ENCODE measurements at places on chromosomes 4 and X. TPM values are rescaled to one million over a fixed set of nuclear protein-coding genes. Genes with fewer than 3 reads are reported as not detected.

- H3K4me1 ChIP-seq = no peaks in the 10 kb centered on the region
- H3K27me3 ChIP-seq = no peaks in the 10 kb centered on the region
- H3K4me3 ChIP-seq = no peak overlapping the region
- no peak for DNase-seq
- H3K27ac ChIP-seq = no peak overlapping the region
- no peaks in the 10 kb centered on the region for H3K36me3 ChIP-seq
These were observed 30.4 kb downstream of the NHS start for GRCh38 chrX:17405225-17405969.

GRCh38 chr4:127623797-127624083 lies 9.0 kb upstream of the INTU start:
- peaks cover 5% of the 10 kb centered on the region for H3K27me3 ChIP-seq
- peaks cover 7% of the 10 kb centered on the region for H3K4me1 ChIP-seq
- H3K27ac ChIP-seq = peak overlapping the region; percentile 61
- H3K36me3 ChIP-seq = no peaks in the 10 kb centered on the region
- H3K4me3 ChIP-seq = peak overlapping the region; percentile 53

DNA sequence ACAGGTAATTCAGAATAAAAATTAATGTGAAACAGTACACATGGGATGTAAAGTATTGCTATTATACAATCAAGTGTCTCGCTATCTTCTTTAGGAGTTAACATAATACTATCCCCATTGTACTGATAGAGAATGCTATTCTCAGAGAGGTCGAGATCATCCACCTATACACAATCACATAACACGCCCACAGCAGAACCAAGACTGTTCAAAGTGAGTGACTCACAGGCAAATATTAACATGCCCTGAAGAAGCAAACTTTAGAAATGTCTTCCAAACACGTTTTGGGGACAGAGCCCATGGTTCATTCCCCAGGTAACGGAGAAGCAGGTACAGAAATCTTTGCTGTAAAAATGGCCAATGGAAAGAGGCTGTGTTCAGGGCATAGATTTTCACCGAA lies 50.1 kb upstream of the PHKA2 start:
- no peaks in the 10 kb centered on the region for H3K27me3 ChIP-seq
- H3K4me3 ChIP-seq = no peak overlapping the region
- no peaks in the 10 kb centered on the region for H3K4me1 ChIP-seq
- H3K36me3 ChIP-seq = no peaks in the 10 kb centered on the region
- H3K27ac ChIP-seq = no peak overlapping the region

GRCh38 chr4:25803720-25804225 lies 59.0 kb downstream of the SEL1L3 start:
- DNase-seq = no peak
- no peaks in the 10 kb centered on the region for H3K4me1 ChIP-seq
- H3K36me3 ChIP-seq = no peaks in the 10 kb centered on the region
- H3K27me3 ChIP-seq = no peaks in the 10 kb centered on the region

GRCh38 chr4:104826171-104826570 lies 320.5 kb upstream of the TET2 start:
- H3K36me3 ChIP-seq = no peaks in the 10 kb centered on the region
- no peak overlapping the region for H3K27ac ChIP-seq
- no peaks in the 10 kb centered on the region for H3K4me1 ChIP-seq
- H3K4me3 ChIP-seq = no peak overlapping the region

DNA sequence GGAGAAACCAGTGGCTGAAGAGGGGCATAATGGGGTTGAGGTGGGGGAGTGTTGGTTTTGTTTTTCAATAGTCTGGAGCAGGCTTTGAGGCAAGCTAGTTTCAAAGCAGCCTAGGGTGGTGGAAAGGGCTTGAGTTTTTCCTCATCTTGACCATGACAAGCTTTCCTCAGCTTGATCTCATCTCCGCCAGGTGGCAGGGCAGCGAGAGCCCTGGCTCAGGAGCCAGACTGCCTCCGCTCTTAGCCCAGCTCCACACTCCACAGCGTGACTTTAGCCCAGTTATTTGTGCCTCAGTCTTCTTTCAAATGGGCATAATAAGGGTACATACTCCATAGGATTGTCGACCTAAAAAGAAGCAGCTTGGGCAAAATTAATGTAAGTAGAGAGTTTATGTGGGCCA lies 29.9 kb upstream of the SOWAHD start:
- no peaks in the 10 kb centered on the region for H3K4me1 ChIP-seq
- H3K27ac ChIP-seq = no peak overlapping the region
- DNase-seq = no peak
- H3K27me3 ChIP-seq = no peaks in the 10 kb centered on the region
- no peak overlapping the region for H3K4me3 ChIP-seq
- no peaks in the 10 kb centered on the region for H3K36me3 ChIP-seq

DNA sequence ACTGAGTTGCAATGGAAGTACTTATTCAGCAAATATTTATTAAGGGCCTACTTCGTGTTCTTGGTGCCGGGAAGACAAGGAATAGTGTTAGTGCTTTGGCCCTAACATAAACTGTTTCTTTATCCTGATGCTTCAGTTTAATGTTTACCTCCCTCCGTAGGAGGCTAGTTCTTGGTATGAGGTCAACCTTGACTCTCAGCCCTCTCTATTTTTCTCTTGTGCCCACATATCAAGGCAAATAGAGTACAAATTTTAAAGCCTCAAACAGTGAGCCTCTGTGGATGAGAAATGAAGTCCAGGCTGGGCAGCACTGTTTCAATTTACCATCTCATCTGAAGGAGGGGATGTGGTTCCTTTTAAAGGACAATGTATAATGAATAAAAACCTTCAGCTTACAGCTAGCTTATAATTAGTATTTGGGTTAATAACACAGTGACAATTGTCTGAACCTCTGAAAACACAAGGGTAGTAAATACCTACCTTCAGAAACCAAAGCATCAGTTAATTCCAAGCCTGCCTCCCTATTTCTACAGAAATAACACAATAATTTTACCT lies 68.5 kb downstream of the SH3RF1 start:
- DNase-seq = no peak
- H3K4me1 ChIP-seq = peaks cover 9% of the 10 kb centered on the region
- no peak overlapping the region for H3K27ac ChIP-seq
- H3K4me3 ChIP-seq = no peak overlapping the region
- no peaks in the 10 kb centered on the region for H3K36me3 ChIP-seq

DNA sequence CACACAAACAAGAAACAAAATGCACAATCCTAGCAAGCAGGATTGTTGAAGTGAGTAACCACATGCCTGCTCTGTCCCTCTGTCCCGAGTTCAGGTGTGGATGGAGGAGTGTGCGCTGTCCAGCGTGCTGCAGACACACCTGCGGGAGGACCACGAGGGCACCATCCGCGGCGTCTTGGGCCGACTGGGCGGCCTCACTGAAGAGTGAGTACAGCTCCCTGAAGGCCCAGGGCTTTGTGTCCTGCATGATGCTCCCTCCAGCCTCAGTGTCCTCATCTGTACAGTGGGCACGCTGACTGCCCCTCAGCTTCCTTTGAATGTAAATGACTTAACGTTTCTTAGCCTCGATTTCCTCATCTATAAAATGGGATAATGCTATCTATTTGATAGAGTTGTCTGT lies 82.5 kb downstream of the EVC start:
- no peak overlapping the region for H3K27ac ChIP-seq
- H3K27me3 ChIP-seq = no peaks in the 10 kb centered on the region
- DNase-seq = no peak
- H3K4me3 ChIP-seq = no peak overlapping the region
- no peaks in the 10 kb centered on the region for H3K4me1 ChIP-seq

DNA sequence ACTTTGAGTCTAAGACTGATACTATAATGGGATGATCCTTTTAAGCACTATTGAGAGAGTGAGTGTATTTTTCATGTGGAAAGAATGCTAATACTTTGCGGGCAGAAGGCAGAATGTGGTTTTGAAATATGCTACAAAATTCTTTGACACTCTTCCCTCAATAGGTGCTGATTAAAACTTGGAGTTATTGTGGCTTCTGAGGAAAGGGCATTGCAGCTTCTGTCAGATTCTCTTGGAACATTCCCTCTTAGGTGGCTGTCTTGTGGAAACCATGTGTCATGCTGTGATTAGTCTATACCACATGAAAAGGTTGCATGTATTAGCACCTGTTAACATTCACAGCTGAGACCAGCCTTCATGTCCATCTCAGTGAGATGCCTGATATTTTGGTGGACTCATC lies 547.0 kb downstream of the STIM2 start:
- no peaks in the 10 kb centered on the region for H3K36me3 ChIP-seq
- no peaks in the 10 kb centered on the region for H3K4me1 ChIP-seq
- no peaks in the 10 kb centered on the region for H3K27me3 ChIP-seq
- H3K4me3 ChIP-seq = no peak overlapping the region

GRCh38 chr4:11341337-11342043 lies 87.2 kb downstream of the HS3ST1 start:
- no peak overlapping the region for H3K4me3 ChIP-seq
- no peak overlapping the region for H3K27ac ChIP-seq
- DNase-seq = no peak
- H3K27me3 ChIP-seq = no peaks in the 10 kb centered on the region
- H3K36me3 ChIP-seq = no peaks in the 10 kb centered on the region
- H3K4me1 ChIP-seq = no peaks in the 10 kb centered on the region

GRCh38 chr4:47184083-47184482 lies 152.7 kb downstream of the GABRB1 start:
- no peaks in the 10 kb centered on the region for H3K36me3 ChIP-seq
- no peak for DNase-seq
- no peaks in the 10 kb centered on the region for H3K27me3 ChIP-seq
- H3K27ac ChIP-seq = no peak overlapping the region

- no peak overlapping the region for H3K27ac ChIP-seq
- H3K4me1 ChIP-seq = no peaks in the 10 kb centered on the region
- no peaks in the 10 kb centered on the region for H3K36me3 ChIP-seq
- DNase-seq = no peak
- no peak overlapping the region for H3K4me3 ChIP-seq
These were observed 172.3 kb downstream of the SPRY1 start for GRCh38 chr4:123568936-123569335.

DNA sequence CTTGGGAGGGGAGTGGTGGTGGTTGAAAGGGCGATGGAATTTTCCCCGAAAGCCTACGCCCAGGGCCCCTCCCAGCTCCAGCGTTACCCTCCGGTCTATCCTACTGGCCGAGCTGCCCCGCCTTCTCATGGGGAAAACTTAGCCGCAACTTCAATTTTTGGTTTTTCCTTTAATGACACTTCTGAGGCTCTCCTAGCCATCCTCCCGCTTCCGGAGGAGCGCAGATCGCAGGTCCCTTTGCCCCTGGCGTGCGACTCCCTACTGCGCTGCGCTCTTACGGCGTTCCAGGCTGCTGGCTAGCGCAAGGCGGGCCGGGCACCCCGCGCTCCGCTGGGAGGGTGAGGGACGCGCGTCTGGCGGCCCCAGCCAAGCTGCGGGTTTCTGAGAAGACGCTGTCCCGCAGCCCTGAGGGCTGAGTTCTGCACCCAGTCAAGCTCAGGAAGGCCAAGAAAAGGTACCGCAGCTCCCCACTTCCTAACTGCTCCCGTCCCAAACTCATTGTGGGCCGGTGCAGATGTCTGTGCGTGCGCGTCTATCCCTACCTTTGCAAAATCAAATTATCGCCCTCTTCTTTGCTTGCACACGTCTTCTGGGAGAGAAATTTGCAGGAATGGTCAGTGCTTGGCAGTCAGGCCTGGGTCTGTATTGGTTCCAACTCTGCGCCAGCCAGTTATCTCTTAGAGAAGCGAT lies 533 bp downstream of the IL15 start:
- H3K27me3 ChIP-seq = peaks cover 18% of the 10 kb centered on the region
- peaks cover 25% of the 10 kb centered on the region for H3K4me1 ChIP-seq
- H3K27ac ChIP-seq = peak overlapping the region; percentile 78
- H3K36me3 ChIP-seq = no peaks in the 10 kb centered on the region
- peak overlapping the region; percentile 81 for H3K4me3 ChIP-seq
- DNase-seq = peak; percentile 47

DNA sequence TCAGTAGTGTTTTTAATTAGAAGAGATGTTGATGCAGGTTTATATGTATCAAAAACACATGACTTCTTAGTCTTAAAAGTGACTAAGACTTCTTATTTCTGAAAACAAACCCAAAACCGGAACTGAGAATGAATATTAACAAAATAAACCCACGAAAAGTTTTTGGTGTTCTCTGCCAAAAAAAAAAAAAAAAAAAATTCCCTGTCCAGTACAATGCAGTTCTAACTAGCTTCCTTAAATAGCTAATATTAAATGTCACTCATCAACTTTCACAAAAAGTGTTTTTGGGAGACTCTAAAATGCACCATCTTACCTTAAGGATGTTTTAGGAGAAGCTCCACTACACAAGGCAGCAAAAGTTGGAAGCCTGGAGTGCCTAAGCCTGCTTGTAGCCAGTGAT lies 2.0 kb downstream of the ANKRD37 start:
- DNase-seq = no peak
- H3K4me3 ChIP-seq = no peak overlapping the region
- no peak overlapping the region for H3K27ac ChIP-seq
- peaks cover 7% of the 10 kb centered on the region for H3K4me1 ChIP-seq
- peaks cover 46% of the 10 kb centered on the region for H3K36me3 ChIP-seq
- no peaks in the 10 kb centered on the region for H3K27me3 ChIP-seq

DNA sequence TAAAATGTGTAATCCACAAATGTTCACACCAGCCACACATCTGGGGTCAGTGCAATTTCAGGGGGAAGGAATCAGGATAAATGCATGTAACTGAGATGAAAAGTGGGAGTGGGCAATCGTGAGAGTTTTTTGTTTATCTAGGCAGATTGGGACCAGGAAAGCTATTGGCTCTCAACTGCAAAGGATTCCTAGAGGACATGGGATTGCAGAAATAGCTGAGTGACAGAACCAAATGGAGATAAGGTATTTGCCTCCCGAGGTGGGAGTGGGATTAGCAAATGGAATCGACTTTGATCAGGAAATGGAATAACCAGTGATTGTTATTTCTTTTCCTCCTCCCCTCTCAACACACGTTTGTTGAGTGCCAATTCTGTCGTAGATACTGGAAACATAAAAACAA lies 38.9 kb upstream of the GJB1 start:
- no peak overlapping the region for H3K27ac ChIP-seq
- no peak overlapping the region for H3K4me3 ChIP-seq
- peaks cover 4% of the 10 kb centered on the region for H3K4me1 ChIP-seq
- DNase-seq = no peak
- H3K27me3 ChIP-seq = no peaks in the 10 kb centered on the region
- H3K36me3 ChIP-seq = no peaks in the 10 kb centered on the region

- no peaks in the 10 kb centered on the region for H3K27me3 ChIP-seq
- no peak overlapping the region for H3K27ac ChIP-seq
- H3K36me3 ChIP-seq = no peaks in the 10 kb centered on the region
These were observed 994.0 kb downstream of the ARAP2 start for GRCh38 chr4:35250331-35250730.

Gene MSANTD1
- 1.4 TPM for total RNA-seq

Gene MAGEA2
- not detected for total RNA-seq

Gene EMD
- total RNA-seq = 50.1 TPM

Gene CLCN4
- total RNA-seq = 11.8 TPM

Gene DRP2
- 0.08 TPM for total RNA-seq

Gene PNMA6A
- 3.1 TPM for total RNA-seq

Gene CT45A3
- not detected for total RNA-seq

Gene XK
- 2.9 TPM for total RNA-seq

Gene SLC35A2
- 39.4 TPM for total RNA-seq

Gene L1CAM
- 0.86 TPM for total RNA-seq

Gene NAP1L3
- 3.2 TPM for total RNA-seq
